ENCODE measurements at places on chromosomes 1 and 21. TPM values are rescaled to one million over a fixed set of nuclear protein-coding genes. Genes with fewer than 3 reads are reported as not detected.

Gene PTGS2
- total RNA-seq, result 16.9 TPM

Gene AGMAT
- not detected for total RNA-seq

Gene C1orf122
- total RNA-seq, result 96.0 TPM

Gene PTPN22
- 6.6 TPM for total RNA-seq

Gene ST6GALNAC5
- 19.8 TPM for total RNA-seq

DNA sequence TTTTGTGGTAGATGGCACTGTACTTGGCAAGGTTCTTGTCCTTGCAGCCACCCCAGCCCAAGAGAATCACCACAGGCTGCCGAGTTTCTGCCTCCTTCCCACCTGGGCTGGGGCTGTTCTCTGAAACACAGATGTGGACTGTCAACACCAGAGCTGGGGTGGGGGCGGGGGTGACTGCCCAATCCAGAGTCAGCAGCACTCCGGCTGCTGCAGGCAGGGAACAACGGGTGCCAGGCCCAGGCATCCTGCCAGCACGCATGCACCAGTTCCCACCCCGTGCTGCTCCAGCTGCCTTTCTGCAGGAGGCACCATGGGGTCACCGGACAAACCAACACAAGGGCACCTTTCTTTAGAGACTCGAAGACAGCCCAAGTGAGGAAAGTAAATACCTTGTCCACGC lies 14.1 kb downstream of the TMEM53 start:
- no peak for DNase-seq

- DNase-seq, result no peak
Observed at GRCh38 chr21:40052276-40052675, 185.0 kb downstream of the PCP4 start.

GRCh38 chr1:8147956-8148355 lies 121.8 kb upstream of the ERRFI1 start:
- no peak for DNase-seq

- DNase-seq, result no peak
Observed at GRCh38 chr1:228148935-228149405, 760 bp upstream of the GJC2 start.

- no peak for DNase-seq
Observed at GRCh38 chr1:173333581-173333980, 126.5 kb upstream of the TNFSF4 start.

DNA sequence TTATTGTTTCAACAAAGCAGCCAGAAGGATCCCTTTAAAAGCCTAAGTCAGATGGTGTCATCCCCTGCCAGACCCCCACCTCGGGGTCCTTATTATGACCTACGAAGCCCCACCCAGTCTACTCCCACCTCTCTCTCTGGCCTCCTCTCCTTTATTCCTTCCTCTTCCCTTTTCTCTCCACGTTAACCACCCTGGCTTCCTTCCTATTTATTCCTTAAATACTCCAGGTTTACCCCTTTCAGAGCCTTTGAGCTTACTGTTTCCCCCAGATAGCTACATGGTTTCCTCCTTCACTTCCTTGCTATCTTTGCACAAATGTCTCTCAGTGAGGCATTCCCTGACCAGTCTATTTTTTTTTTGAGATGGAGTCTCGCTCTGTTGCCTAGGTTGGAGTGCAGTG lies 12.0 kb upstream of the SLC9A1 start:
- DNase-seq, result no peak

GRCh38 chr1:112027696-112028095 lies 38.2 kb upstream of the KCND3 start:
- DNase-seq, result no peak

DNA sequence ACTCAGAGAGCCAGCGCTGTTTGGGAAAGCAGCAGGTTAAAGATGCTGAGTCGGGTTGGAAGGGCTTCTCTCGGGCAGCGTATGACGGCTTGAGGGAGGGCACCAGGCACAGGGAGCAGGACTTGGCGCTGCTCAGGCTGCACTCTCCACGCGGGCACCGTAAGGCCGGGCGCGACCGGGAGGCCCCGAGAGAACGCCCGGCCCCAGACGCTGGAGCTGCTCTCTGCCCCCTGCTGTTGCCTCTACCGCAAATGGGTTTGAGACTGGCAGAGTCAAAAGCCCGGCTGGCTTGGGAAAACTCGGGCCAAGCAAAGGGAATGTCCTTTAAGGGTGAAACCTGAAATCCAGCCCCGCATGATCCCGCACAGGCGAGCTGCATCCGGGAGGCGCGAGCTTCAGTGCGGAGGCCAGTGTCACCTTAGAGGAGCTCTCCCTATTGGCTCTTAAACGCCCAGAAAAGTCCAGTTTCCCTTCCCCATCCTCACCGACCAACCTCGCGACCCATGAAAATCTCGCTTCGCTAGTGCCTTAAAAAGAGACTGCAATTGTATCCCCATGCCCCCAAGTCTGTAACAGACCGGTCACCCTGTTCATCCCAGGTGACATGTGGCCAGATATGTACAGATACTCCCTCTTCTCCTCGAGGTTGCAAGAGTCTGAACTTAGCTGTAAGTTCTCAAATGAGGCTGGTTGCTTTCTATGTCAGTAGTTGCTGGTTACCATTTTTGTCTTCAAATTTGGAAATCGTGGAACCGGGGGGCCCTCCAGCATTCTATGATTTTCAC lies 1.1 kb downstream of the PRRX1 start:
- DNase-seq, result no peak

- DNase-seq, result no peak
Observed at GRCh38 chr1:18199462-18199861, 91.9 kb downstream of the IGSF21 start.

DNA sequence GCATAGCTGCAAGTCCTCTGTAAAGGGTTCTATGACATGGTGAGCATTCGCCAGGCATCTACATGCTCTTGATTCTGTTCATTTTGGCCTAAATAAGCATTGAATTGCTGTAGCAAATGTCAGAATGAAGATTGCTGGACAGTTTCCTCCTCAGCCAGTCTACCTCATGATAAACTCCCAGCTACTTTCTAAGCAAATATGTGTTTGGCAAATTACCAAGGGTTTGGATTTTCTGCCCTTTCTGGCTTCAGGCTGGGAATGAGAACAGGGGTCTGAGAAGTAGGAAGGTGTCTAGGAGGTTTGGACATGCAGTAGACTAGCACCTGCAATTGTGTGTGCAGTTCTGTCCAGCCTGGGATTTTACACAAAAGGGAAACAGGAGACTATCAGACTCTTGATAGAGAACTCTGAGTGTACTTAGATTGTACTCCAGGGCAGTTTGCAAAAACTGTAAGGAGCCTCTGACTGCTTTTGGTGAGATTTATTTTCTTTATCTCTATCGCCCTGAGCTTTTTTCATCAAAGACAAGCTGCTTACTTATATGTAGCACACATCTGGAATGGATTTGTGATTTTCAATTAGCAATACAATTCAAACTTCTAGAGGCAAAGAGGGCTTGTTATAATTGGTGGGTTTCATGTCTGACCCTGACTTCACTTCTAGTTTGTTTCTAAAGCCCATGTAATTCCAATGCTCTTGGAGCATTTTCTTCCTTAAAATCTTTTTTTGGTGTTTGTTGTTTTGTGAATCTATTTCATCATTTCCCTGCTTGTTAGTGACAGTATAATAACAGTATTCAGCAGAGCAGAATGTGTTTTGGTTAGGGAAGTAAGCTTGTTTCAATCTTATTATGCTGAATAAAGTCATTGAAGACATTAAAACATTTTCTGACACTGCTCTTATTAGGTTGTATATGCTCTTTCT lies 150.8 kb downstream of the VPS13D start:
- DNase-seq, result no peak

DNA sequence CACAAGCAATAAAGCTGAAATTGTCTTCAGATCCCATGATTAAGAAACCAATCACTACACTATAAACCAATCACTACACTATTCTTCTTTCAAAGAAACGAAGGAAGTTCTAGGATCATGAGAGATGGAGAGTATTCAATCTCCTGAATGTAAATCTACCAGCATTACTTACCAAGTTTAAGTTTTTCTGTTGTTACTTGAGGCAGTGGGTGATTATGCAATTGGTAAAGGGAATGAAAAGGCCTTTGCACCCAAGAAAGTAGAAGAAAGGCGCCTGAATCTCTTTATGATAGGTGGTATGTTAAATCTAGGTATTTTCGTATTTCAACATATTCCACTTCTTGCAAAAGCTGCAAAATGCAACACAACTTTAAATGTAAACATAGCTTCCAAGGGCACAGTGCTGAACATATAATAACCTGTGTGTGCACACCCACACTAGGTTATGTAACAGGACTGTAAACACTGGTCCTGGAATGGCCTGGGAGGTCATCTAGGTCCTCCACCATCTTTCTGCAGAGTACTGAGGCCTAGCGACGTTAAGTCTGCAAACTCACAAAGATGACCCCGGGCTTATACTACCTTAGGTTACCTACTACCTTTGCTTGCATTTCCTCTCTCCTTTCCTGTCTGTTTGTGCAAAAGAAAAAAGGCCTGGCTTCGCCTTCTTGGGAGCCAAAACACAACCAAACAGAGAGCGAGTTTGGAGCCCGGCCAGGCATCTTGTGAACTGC lies 1.1 kb upstream of the UAP1 start:
- no peak for DNase-seq

DNA sequence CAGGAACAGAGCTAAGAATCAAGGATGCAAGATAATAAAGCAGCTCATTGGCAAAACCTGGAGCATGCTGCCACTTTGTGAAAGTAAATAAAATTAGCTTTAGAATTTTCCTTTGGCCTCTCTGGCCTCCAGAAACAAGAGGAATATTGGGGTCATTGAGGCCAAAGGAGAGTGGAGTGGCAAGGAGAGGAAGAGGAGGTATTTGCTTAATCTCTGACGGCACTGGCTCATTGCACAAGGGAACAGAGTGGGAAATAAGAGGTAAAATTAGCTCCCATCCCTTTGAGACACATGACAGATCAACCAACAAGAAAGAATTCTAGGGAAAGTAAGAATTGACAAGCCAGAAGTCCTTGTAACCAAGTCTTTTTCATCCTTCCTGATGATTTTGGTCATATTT lies 48.4 kb downstream of the MAB21L3 start:
- no peak for DNase-seq

- no peak for DNase-seq
Observed at GRCh38 chr1:43691871-43692815, 15.2 kb upstream of the ST3GAL3 start.

- no peak for DNase-seq
Observed at GRCh38 chr1:12763479-12763878, 10.1 kb upstream of the PRAMEF12 start.

DNA sequence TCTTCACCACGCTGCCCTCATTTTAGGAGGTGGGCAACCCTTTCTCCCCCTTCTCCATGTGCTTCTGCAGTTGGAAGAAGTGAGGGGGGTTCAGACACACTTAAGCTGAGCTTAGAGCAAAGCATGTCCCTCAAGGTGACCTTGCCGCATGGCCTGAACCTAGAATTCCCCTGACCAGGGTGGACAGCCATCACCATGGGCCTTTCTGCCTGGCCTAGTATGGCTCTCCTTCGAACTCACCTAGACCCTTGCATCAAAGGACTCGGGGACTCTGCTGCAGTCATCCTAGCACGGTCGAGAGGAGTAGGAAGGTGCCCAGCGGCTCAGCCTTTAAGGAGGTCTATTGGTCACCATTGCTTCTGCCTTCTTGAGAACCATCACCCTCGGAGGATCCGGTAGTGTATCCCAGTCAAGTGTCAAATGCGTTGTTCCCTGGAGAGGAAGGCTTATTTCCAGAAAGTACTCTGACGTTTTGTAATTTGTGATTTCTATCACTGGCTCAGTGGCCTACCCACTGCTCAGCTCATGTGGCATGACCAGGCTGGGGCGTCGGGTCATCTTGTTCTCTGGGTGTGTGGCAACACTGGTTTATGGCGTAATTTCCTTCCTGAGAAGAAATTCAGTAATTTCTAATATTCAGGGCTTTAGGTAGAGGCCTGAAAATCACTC lies at the start of gene KCNE1:
Gene KCNE1 (minus strand): TSS at position 424 of the 669 bp plus-strand sequence. CDS start 62,576 bp downstream, outside the sequence.
- no peak for DNase-seq

GRCh38 chr1:103108376-103109150 lies at the start of gene COL11A1:
COL11A1 (minus strand) TSS chr1:103108522; CDS start chr1:103108178, 344 bp downstream.
- DNase-seq, result no peak

All from thoracic aorta (tissue), 2 donors.